GM23248 (cell line): ENCODE measurements at places on chromosomes 13 and 19.

DNA sequence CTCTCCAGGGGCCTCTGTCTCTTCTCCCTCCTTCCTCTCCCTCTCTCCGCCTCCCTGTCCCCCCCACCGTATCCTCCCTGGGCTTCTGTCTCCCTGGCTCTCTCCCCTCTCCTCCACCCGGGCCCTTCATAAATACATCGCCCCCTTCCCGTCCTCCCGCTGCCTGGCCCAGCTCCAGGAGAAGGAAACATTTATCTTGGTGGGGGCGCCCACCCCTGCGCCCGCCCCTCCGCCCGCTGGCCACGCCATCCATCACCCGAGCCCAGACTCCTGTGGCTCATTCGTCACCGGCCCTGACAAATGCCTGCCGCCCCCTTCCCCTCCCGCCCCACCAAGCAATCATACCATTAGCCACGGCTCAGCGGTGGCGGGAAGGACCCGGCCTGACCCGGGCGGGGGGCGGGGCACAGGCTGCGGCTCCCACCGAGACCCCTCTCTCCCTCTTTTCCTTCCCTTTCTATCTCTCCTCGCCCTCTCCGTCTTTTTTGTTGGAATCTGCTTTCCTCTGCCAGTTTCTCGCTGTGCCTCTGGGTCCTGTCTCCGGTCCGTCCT is 2.6 kb upstream of the MEIS3 start:
- DNase-seq = peak; percentile 52

DNA sequence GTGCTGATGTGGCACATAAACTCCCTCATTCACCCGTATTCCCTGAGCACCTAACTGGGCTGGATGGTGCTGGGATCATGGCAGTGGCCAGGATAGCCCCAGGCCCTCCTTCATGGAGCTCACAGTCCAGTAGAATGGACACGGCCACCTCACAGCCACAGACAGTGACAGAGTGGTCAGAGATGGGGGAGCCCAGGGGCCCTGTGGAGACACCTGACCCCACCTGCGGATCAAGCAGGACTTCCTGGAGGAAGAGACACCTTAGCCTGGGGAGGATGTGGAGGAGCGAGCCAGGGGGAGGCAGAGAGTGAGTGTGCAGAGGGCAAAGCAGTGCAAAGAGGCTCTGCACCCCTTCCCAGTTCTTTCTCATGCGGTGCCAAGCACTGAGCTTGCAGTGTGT is 21.1 kb upstream of the OVOL3 start:
- no peak for DNase-seq

GRCh38 chr13:42331009-42331408 is 59.1 kb downstream of the AKAP11 start:
- DNase-seq = peak; percentile 54

GRCh38 chr13:51397262-51397941 is 55.4 kb downstream of the INTS6 start:
- DNase-seq = peak; percentile 91

DNA sequence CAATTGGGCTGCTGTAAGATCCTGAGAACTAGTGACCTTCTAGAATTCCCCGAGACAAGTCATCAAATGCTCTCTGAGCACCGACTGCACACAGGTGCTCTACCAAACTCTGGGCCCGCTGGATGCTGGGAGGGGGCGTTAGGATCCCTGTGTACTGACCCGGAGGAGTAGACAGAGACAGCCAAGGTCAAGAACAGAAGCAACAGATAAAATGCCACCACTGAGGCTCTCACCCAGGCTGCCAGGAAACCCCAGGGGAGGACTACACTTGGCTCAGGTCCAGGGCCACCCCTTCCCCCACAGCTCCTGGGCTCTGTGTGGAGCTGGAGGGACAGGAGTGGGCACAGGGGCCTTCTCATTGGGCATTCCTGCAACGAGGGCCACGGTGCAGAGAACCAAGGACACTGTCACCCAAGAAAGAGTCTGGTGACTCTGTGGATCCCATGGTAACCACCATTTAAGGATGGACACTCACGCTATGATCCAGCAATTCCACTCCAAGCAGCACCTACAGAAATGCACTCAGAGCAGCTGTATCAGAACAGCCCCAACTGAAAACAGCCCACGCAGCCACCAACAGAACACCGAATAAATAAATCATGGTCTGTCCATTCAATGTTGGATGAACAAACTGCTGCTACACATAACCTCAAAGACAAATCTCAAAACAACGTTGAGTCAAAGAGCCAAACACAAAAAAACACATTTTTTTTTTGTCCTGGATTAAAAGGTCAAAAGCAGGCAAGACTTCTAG is 16.8 kb upstream of the SLC35E1 start:
- no peak for DNase-seq

GRCh38 chr19:38975861-38976271 is 324 bp upstream of the FBXO17 start:
- peak; percentile 67 for DNase-seq

GRCh38 chr19:54459282-54460229 is 4.0 kb downstream of the LENG9 start:
- peak; percentile 50 for DNase-seq

DNA sequence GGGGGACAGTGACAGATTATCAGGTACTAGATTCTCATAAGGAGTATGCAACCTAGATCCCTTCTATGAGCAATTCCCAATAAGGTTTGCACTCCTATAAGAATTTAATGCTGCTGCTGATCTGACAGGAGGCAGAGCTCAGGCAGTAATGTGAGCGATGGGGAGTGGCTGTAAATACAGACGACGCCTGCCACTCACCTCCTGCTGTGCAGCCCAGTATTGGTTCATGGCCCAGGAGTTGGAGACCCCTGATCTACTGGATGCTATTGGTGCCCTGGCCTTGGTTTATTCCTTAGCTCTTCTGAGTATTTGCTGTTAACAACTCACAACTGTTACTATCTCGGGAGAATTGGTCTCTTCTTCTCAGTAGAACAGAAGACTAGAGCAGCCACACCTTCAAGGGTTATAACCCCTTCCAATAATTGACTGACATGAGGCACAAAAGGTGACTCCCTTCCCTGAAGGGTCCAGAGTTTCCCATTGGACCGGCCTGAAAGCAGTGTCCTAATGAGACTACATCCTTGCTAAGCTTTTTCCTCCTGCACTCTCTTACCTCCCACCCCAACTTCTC is 35.0 kb upstream of the RBM26 start:
- DNase-seq = no peak

DNA sequence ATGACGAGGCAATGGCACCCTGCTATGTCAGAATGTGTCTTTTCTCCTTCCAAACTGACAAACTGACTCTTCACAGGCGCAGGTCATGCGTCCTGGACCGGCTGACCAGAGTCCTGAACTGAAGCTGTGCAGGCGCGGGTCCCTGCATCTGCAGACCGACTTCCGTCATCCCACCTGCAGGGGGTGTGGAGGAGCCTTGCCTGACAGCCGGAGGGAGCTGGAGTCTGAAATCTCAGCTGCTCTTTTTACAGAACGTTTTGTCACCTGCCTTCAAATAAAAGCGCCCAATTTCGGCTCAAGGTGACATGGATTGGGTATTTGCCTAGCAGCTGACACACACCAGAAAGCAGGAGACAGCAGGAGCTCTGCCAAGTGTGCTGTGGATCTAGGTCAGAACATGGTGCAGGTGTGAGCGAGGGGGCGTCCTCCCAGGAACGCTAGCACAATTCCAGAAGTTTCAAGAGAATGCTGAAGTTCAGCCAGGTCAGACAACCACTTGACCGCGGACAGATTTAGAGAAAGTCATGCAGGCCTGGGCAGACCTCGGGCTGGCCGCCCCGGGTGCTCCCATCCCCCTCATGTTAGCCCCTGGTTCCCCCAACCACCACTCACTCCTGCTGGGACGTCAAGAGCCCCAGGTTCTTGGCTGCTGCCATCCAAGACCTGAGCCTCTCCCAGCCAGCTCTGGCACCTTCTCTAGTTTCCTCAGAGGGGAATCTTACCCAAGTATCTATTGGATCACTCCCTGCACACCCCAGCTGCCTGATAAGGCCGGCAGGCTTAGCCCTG is 32.8 kb downstream of the ELL start:
- DNase-seq = no peak

- DNase-seq = no peak
Measured at GRCh38 chr13:50261130-50261901, 246.1 kb downstream of the KCNRG start.

DNA sequence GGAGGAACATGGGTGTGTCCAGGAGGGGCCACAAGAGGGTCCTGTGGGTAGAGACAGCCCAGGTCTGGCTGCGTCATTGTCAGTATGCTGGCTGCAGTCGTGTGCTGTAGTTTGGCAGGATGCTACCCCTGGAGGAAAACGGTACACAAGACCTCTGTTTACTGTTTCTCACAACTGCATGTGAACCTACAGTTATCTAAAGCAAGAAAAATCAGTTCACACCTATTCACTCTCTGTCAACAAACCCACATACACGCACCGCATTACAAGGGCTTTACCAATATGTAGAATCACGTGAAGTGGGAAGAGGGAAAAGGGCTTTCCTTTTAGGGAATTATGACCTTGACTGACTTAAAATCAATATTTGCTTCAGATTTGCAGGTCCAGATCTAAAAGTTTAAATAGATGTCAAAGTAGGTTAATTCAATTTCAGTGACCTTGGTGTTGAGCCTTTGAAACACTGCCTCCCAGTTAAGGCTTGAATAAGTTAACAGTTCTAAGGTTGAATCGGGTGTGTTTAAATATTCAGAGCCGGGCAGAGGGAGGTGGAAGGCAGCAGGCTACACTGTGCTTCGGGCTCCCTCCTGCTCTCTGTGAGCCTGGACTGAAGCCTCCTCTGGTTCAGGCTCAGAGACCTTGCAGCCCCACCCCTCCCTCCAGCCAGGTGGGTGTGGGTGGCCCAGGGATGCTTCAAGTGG is 17.2 kb upstream of the MCF2L start:
- DNase-seq = no peak

DNA sequence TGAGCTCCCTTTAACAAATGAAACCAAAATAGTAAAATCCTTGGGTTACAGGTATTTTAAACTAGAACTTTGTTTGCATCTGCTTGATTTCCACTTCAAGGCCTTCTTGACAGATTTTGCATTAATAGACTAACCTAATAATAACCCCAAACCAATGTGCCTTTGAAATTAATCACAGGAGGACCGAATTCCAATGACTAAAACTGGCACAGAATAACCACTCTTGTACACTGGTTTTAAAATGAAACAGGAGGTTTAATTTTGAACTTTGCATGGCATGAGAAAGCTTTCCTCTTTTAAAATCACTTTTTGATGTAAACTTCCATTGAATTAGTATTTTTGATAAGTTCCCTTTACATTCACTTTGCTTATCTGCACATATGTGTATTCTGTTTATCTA is 269.6 kb downstream of the SLITRK5 start:
- no peak for DNase-seq

GRCh38 chr19:42109896-42110295 is 22.4 kb downstream of the POU2F2 start:
- DNase-seq = no peak

- DNase-seq = no peak
Measured at GRCh38 chr13:39512687-39513086, 90.3 kb downstream of the LHFPL6 start.

DNA sequence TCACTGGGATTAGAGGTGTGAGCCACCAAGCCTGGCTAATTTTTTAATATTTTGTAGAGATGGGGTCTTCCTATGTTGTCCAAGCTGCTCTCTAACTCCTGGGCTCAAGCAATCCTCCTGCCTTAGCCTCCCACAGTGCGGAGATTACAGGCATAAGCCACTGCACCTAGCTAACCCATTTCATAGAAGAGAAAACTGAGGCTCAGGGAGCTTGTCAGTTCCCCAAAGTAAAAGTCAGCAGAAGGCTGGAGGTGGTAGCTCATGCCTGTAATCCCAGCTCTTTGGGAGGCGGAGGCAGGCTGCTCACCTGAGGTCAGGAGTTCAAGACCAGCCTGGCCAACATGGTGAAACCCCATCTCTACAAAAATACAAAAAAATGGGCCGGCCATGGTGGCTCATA is 8.8 kb upstream of the HOMER3 start:
- DNase-seq = no peak

- DNase-seq = peak; percentile 72
Measured at GRCh38 chr13:34201050-34201913, 383.3 kb downstream of the RFC3 start.

DNA sequence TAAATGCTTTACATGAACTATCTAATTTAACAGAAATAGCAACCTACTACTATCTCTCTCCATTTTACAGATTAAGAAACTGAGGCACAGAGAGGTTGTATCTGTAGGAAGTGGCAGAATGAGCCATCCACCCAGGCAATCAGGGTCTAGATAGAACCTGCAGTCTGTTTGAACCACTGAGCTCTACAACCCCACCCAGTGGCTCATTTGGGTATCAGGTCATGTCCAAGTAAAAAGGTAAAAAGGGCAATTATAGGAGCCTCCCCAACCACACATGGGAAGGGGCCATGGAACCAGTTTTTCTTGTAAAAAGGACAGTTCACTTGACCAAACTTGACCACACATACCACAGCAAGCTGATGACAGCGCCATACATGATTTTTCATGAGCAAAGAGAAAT is 92.9 kb upstream of the SGCG start:
- peak; percentile 39 for DNase-seq

DNA sequence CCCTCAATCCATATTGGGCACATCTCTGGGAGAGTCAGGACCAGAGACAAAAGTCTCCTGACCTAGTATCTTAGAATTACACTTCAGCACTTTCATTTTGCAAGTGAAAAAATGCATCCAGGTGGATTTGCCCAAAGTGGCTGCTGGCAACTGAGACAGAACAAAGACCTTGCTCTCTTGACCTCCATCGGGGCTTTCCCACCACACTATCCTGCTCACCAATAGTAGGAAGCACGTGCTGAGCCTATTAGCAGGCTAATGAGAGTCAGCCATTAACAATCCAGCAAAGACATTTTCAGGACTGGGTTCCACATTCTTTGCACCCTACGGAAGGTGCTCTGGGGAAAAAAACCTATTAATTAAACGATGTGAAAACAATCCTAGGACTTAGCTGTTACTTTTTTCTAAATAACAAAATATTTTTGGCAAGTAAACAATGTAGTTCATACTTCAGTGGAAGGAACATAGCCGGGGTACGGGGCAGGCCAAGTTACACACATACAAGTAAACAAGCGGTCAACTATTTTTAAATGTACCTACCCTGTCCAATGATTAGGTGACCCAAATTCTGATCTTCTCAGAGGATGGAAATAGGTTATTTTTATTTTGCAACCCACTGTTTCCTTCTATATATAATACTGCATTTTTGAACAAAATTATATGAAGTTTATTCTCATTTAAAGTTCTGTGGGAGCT is 78.6 kb downstream of the CDADC1 start:
- no peak for DNase-seq

- DNase-seq = no peak
Measured at GRCh38 chr13:103694471-103694870, 628.3 kb upstream of the SLC10A2 start.

DNA sequence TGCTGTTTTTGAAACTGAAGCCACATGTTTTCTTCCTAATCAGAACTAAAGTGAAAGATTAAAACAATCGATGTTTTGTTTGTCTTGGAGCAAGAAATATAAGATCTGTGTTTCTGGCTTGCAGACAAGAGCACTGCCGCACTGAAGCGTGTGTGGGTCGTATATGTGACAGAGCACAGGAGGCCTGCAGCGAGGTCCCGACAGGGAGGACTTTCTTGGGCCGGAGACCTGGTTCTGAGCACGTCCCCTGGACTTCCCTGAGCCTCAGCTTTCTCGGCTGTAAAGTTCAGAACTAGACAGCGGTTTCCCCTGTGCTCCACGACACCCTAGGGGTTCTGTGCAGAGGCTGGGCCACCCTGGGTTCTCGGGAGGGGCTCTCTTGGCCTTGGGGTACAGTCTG is 60.5 kb downstream of the GADD45B start:
- no peak for DNase-seq

GRCh38 chr13:61600360-61601033 is 184.8 kb upstream of the PCDH20 start:
- no peak for DNase-seq

- DNase-seq = no peak
Measured at GRCh38 chr19:5131031-5131505, 162.2 kb downstream of the KDM4B start.
